ENCODE measurements at places on chromosomes 4 and X.

DNA sequence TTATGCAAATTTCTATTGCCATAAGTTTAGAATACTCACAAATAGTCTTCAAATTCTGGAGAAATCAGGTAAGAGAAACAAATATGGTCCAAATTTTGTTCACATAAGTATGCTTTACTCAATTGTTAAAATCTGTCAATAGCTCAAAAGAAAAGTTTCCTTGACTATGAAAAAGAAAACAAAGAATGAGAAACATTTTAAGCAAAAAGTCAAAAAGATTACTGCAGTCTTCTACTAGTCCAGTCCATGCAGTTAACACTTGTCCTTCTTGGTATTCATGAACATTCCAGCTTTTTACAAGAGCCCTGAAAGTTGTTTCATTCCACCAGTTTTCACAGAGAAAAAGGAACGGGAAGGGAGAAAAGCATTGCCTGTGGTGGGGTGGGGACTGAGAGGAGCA, 54.7 kb upstream of the ZXDA start:
- DNase-seq, result no peak

DNA sequence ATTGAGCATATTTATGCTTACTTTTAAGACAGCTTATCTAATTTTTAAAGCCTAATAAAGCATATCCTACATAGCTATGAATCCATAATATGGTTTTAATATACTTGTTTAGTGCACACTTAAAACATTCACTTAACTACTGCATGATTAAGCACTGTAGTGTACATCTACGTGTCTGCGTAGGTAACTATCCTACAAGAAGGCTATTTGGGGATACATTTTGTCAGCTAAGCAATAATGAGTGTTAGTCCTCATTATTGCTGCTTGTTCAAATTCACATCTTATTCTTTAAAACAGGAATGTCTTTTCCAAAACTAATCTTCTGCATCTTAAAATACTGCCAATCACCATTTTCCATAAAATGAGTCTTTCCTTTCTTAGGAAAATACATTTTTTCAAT, 38.6 kb downstream of the GASK1B start:
- DNase-seq, result no peak

GRCh38 chr4:26884486-26884988, 23.9 kb downstream of the STIM2 start:
- no peak for DNase-seq

- no peak for DNase-seq
These were observed 17.9 kb upstream of the LAP3 start for GRCh38 chr4:17558941-17559708.

- no peak for DNase-seq
These were observed 27.9 kb upstream of the BBS7 start for GRCh38 chr4:121898150-121898549.

DNA sequence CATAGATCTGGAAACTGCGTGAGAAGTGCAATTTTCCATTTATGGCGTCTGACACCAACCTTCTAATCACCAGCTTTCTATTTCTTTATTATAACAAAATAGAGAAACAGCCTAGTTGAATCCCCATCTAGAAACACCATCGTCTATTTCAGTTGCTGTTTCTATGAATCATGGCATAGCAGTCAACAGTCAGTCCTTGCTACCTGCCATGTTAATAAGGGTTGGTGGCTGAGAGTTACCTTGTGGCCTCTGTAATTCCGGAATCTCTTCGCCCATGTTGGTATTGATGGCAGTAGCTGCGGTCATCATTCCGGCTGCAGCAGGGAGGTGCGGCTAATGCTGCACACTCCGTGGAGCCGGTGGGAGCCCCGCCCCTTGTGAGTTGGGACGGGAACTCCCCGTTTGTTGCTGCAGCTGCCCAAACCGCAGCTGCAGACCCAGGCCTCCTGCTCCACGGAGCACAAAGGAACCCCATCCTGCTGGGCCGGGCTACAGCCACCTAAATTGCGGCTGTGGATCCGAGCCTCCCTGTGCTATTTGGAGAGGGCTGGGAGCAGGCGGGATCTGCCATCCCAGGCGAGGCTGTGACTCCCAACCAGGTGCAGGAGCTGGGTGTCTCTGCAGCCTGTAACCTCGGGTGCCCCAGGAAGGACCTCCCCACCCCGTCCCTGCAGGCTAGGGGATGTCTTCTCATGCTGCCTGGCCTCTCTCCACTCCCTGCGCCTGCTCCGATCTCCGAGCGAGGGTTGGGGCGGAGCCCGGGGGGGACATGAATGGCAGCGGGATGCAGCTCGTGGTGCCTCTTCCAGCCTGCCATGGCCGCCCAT, 115.4 kb upstream of the STK26 start:
- DNase-seq, result no peak

GRCh38 chr4:722169-722725, 16.6 kb downstream of the PCGF3 start:
- DNase-seq, result no peak

DNA sequence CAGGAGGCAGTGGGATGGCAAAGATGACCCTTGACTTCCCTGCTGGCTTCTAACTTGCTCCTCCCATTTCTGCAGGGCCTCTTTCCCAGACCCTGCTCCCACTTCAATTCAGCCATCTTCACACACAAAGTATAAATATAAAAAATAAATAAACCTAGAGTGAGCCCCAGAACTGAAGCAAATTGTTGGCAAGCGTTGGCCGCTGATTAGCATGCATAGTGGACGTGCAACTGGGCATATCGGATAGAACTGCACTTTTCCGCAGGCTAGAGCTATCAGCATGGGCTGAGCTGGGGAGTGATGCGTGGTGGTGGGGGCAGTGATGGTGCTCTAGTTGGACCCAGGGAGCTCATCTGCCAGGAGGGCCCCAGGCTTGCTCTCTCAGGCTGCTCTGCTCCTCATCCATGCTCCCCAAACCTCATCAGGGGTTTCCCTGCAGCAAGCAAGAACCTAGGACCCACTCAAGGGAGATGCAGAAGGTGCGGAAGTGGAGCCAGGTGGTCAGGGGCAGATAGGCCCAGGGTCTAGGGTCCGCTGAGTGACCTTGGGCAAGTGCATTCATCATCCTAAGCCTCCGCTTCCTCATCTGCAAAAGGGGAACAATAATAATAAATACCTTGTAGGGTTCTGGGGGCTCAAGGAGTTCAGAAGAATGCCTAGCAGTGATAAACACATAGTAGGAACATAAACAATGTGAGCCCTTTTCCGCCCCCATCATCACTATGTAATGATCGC, 146.8 kb upstream of the PJA1 start:
- no peak for DNase-seq

DNA sequence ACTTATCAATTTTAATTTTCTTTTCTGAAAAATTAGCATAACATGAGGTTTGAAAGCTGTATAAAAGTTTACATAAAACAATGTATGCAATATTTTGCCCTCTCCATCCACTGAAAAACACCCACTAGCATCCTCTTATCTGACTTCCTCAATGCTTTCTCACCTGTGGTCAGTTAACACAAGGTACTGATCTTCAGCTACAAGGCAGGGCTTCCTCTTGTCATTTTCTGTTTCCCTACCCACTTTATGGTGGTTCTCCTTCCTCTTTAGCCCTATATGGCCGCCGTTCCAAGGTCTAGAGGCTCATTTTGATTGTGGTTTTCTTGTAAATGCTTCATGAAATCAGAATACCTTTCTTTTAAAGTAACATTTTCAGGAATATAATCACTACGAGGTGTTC, 618.6 kb upstream of the CPEB2 start:
- DNase-seq, result no peak

DNA sequence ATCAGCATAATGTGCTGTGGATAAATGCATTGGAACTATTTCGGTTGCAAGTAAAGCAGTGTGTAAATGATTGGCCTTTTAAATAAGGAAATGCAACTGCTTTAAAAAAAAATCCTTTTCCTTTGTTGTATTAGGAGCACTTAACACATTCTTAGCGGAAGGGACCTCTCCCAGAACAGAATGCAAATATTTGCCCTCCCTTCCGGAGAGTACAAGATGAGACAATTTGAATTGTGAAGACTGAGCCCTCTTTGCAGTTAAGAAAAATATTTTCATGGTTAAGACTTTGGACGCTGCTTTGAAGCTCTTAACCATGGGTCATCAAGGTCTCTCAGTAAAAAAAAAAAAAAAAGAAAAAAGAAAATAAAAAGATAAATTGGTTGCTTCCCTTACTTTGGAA, 9.5 kb upstream of the NOX1 start:
- no peak for DNase-seq

DNA sequence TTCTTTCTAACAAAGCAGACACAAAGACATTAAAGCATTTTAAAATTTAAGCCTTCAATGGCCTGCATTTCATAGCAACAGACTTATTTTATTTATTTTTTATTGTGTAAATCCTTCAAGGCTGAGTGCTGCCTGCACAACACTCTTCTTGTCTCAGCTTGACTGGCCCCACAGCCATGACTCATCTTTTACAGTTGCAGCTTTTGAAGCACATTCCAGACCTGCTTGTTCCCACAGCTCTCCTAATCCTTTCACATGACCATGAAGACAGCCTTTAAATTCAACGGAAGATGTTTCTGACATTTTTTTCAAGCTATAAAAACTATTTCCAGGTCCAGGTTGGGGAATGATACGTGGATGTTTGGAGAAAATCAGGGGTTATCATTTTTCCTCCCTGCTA, 276.9 kb upstream of the TACR3 start:
- DNase-seq, result peak; percentile 90

DNA sequence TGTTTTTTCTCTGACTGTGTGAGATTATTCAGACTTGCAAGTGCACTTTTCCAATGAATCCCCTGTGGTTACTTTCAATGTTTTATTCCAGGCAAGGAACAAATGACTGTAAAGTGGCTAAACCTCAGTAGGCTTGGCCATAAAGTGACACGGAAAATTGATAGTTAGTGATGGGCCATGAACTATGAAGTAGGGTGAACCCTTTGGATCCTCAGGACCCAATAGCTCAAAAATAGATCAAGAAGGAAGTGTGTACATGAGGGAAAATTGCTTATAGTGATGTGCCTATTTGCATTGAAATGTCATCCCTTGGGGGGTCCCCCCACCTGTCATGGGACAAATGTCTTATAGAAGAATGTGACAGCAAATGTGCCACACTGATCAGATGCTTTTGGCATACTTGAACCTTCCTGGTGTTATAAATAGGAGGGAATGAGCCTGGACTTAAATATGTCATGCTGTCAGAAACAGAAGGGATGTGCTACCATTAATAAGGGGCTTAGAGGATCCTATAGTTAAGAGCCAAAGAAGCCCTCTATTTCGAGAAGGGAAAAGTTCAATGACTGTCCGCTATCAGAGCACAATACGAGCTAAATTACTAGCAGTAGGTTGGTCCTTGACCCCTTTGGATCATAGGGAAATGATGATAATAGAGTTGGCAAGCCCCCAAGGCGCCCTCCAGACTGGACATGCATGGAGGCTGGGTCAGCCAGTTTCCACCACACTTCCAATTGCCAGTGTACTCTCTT, 30.3 kb downstream of the SLC16A2 start:
- DNase-seq, result no peak

DNA sequence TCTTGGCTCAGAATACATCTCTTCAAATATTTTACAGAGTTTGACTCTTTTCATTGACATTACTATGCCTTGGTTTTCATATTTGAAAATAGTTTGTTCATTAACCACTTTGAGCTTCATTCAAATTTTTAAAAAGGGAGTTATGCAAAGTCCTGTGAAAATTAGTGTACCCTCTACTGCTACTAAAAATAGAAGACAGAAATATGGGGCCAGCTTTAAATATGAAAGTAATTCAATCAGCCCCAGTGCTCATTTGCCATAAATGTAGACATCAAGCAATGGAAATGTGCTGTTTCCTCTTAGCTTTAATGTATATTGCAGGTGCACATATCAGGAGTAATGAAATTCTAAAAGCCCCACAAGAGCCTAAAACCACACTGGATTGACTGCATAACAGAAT, 218.7 kb downstream of the SPATA18 start:
- DNase-seq, result no peak

- DNase-seq, result no peak
These were observed 857.7 kb upstream of the HS3ST1 start for GRCh38 chr4:12286351-12286750.

- DNase-seq, result no peak
These were observed 312.9 kb downstream of the TRIML1 start for GRCh38 chr4:188452097-188452496.

- DNase-seq, result no peak
These were observed 805.9 kb upstream of the GRID2 start for GRCh38 chr4:91497892-91498291.

DNA sequence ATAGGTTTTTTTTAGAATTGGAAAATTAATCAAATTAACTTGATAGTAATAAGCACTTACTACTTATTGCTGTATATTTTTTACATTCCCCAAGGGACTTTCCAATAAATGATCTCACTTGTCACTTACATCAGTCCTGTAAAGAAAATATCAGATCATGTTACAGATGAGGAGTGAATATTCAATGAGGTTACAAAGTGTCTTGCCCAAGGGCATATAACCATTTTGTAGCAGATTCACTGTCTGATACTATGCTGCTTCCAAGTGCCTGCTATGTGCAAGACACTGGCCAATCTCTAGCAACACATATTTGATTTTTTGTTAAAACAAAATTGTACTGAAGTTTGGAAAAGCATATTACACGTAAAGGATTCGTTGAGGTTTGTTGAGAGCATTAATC, 1287.7 kb downstream of the FAM133A start:
- no peak for DNase-seq

DNA sequence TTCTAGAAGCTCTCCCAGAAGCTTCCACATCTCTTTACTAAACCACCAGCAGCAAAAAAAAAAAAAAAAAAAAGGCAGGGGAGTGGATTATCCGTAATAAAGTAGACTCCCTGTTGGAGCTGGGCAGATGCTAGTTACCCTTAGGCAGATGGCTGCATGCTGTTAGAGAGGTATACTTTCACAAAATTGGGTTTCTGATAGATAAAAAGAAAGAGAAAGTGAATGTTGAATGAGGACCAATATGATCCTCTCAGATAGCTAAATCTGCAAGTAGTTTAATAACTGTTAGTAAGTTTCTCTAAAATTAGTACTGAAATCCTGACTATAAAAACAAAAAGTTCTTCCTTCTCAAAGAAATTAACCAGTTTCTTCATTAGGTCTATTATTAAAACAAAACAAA, 195.4 kb downstream of the ANAPC10 start:
- DNase-seq, result no peak

DNA sequence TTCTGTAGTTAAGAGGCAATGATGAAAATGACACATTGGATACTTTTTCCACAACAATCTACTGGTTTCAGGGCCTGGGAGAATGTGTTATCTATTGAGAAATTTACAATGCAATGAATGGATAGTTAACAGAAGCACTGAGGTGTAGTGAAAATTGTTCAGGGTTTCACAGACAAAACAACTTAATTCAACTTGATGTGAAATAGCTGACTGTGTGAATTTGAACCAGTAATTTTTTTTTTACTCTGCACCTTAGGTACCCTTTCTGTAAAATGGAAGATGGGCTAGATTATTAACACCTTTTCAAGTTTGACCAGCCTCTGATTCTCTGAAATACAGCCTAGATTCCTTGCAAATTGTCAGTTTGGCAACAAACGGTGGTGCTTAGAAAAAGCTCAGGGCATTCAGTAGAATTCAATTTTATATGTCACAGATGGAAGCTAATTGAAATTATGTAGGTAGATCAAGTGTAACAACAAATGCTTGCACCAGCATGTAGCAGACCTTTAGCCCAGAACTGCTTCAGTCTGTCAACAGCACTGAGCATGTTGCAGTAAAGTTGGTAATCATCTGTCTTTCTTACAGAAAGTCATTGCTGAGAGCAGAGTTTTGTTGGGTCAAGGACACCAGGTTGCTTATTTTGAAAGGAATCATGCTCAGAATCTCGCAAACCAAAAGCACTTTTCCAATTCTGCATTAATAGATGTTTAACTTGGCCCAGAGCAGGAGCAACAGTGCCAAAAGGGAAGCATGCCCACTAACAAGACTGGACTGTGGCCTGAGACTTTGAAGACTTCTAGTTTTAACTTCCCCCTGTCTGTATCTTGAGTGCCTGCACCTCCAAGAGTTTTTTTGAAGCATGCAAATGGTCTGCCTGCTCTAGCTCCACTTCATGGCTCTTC, 526.6 kb downstream of the PACRGL start:
- DNase-seq, result no peak
